ENCODE measurements at places on chromosomes 6 and 20.
A peak's percentile ranks its signal among the peaks of the same experiment; 100 is the strongest.

DNA sequence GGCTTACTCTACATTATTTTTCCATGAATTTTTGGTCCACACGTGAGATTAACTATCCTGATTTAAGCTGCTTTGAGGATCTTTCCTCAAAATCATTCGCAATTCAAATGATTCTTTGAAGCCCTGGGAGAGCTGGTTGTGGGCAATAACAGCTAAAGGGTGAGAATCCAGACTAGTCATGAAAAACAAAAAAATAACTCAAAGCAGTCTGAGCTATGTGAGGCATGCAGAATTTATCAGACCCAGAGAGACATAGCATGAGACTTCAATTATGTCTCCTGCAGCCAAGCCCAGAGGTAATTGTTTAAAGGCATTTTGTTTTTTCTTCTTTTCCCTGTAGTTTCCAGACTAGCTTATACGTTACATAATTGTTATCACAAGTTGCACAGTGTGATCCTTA lies 517.3 kb upstream of the PTCHD4 start:
- DNase-seq, result peak; percentile 41

- peak; percentile 85 for DNase-seq
Measured at GRCh38 chr6:28807682-28808280, 116.0 kb downstream of the TRIM27 start.

- no peak for DNase-seq
Measured at GRCh38 chr6:109454496-109455436, 806 bp downstream of the MICAL1 start.

DNA sequence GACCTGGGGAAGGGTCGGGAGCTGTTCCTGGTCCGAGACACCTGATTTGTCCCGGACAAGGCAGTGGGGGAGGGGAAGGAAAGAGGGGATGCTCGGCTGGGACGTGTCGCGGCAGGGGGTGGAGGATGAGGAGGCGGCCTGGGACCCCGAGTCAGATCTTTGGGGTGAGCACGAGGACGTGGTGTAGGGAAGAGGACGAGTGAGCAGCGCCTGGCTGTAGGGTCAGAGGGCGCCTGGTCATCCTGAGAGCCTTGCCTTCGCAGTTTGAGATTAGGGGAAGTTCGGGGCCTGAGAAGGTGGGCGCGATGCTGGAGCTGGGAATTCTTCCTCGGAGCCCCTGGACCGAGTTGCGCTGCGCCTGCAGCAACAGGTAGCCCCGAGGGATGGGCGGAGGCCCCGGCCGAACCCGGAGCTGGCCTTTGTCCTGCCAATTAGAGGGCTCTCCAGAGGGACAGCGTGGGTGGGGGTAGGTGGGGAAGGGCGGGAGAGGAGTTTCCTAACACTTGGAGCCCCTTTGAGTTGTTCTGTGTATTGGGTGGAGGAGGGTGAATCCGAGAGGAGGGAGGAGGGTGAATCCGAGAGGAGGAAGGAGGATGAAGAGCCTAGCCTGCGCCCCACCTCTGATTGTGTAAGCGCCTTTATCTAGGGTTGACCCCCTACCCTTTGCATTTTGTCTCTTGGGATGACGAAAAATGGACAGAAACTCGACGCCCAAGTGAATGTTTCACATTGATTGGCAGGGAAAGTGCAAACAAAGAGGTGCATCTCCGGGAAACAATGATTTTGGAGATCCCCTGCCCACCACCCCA lies 72.0 kb downstream of the SOX4 start:
- peak; percentile 87 for DNase-seq

- no peak for DNase-seq
Measured at GRCh38 chr6:277746-278145, 14.5 kb upstream of the DUSP22 start.

- DNase-seq, result no peak
Measured at GRCh38 chr20:48898210-48898609, 23.3 kb upstream of the ARFGEF2 start.

- DNase-seq, result peak; percentile 36
Measured at GRCh38 chr6:4133941-4134838, 1.2 kb downstream of the ECI2 start.

DNA sequence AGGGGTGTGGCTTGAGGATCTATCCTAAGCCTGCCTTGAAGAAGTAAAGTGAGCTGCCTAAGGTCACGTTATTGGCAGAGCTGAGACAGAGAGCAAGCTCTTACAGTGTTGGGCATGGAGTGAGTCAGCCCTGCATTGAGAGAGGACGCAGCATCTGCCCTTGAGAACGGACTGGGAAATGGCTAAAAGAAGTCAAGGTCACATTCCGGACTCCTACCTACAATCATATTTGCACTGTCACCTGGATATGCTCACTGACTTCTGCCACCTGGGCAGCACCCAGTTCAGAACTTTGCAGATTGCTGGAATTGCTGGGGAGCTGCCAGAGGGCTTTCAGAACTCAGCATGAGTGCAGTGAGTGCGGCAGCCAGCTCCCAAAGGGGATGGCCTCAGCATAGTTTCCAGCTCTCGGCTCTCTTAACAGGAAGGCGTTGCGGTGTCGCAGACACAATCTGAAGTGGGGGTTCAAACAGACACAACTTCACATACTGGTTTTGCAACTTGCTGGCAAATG lies 199.3 kb upstream of the SGK1 start:
- DNase-seq, result peak; percentile 74

- DNase-seq, result peak; percentile 50
Measured at GRCh38 chr20:35739294-35740163, 2.5 kb downstream of the RBM39 start.

DNA sequence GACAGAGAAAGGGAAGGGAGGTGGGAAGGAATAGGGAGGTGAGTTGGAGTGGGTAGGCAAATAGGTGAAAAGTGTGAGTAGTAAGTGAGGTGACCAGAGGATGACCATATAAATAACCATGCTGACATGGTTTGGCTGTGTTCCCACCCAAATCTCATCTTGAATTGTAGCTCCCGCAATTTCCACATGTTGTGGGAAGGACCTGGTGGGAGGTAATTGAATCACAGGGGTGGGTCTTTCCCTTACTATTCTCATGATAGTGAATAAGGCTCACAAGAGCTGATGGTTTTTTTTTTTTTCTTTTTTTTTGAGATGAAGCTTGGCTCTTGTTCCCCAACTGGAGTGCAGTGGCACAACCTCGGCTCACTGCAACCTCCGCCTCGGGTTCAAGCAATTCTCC lies 21.5 kb upstream of the SMIM13 start:
- DNase-seq, result no peak

DNA sequence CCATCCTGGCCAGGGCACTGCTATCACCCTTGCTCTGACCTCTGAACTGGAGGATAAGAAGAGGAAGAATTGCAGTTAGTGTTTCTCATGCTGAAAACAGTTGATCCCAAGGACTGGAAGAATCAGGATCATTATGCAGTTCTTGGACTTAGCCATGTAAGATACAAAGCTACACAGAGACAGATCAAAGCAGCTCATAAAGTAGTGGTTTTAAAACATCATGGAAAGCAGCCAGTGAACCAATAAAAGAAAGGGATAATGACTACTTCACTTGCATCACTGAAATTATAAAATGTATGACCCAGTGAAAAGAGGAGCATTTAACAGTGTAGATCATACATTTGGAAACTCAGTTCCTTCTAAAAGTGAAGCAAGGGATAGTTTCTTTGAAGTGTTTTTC lies 47.7 kb downstream of the DNAH8 start:
- DNase-seq, result no peak

DNA sequence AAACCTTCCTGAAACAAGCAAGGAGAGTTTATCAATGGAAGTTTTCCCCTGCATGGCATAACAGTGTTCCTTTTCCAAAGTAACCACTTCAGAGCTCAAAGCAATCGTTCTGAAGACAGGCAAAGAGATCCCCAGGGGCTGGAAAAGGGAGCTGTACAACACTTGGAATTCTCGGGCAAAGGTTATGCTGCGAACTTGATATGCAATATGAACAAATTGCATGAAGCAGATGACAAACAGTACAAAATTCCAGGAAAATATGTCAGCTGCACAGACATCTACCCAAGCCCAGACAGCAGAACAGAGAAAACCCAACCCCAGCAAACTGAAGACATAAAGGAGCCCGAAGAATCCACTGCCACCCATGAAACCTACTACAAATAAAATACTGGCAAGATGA lies 18.4 kb downstream of the POPDC3 start:
- DNase-seq, result no peak

DNA sequence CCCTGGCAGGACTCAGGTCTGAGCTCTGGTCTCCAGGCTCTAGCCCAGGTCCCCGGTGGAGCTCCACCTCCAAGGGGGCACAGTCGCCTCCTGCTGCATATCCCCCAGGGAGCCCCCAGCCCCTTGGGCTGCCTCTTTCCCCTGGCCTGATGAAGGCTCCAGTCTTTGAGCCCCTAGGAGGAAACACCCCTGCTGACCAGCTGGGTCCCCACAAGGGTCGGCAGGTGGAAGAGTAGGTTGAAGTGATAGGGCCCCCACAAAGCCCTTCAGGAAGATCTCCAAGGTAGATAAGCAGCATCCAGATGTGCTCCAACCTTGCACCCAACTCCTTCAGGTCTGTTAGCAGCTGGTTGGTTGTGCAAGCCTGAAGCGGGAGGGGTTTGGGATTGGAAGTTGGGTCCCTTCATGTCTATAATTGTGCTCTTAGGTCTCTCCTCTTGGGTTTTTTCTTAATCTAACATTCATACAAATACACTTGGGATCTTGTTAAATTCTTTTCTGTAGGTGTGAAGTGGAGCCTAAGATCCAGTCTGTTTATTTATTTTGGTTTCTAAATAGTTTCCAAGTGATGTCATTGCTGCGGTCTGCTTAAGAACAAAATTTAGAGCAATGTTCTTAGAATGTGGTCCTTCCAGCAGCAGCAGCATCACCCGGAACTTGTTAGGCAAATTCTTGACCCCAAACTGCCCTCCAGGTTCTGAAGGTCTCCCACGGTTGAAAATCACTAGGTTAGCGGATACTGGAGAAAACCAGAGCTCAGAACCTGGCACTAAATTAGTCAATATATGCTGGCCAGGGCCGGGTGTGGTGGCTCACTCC lies 5.1 kb downstream of the UBE2C start:
- DNase-seq, result peak; percentile 91

DNA sequence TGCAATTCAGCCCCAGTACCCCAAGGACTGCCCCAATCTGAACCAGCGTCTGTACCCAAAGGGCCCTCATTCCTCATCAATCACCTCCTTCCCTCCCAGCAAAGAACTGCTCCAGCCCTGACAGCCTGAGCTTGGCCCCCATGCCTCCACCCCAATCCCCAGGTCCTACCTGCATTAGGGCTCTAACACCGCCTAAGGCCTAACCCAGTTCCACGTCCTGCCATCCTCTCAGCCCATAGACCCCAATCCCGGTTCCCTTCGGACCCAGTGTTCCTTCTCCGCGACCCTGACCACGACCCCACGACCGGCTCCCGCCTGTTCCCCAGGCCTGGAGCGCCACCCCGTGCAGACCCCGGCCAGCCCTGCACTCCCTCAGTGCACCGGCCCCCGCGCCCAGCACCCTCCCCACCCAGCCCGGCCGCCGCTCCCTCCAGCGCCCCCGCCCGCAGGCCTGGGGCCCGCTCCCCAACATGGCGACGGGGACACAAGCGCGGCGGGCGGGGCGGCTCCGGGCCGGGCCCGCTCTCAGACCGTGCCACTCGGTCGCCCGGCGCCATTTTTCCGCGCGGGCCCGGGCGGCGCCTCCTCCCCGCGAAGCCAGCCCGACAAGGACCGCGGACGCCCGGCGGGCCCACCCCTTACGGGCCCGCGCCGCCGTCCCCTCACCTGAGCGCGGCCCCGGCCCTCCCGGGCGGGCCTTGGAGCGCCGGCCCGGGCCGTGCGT lies 483 bp downstream of the NCOA6 start:
- peak; percentile 83 for DNase-seq

DNA sequence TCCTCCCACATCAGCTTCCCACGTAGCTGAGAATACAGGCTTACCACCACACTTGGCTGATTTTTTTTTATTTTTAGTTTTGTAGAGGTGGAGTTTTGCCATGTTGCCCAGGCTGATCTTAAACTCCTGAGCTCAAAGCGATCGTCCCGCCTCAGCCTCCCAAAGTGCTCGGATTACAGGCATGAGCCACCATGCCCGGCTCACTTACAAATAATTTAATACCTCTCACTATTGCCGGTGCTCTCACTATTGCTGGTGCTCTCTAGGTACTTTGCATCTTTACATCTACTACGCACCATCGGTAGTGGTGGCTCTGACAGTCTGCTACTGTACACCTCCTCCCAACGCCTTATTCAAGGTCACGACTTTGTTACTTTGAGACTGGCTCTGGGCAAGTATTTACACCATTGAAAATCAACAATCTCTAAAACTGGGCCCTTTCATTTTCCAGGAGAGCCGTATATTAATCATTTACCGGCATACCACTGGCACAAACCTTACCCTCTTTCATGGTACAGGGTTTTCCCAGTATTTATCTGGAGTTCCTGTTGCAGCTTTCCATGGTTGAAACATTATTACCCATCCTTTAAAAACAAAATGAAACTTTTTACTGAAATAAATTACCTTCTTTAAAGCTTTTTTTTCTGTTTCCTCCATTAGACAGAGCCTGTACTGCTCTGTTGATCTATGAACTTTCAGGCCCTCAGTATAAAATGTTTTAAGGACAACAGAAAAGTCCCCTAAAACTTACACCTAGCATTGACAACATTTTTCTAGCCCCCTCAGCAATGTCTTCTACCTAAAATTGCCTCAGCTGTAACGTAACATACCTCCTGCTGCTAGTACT lies 259.6 kb upstream of the PLCB4 start:
- DNase-seq, result no peak

- DNase-seq, result no peak
Measured at GRCh38 chr20:34089655-34090345, 22.2 kb downstream of the EIF2S2 start.

DNA sequence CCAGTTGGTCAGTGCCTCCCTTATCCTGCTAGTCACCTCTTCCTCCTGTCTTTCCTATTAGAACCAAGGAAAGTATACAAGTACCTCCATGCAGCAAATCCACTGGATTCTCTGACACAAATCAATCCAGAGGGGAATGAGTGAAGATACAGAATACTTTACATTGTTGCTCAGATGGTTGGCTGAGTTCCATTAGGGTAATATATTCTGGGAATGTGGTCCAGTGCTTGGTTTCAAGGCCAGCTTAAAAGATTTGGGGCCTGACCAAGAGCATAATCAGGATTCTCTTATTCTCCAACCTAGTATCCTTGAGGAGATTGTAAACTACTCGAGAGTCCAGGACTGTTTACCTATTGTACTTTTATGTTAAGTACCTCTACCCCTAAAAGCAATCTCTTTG lies 23.0 kb downstream of the CARMIL1 start:
- no peak for DNase-seq

- DNase-seq, result no peak
Measured at GRCh38 chr6:163874784-163875183, 460.3 kb downstream of the QKI start.

- DNase-seq, result peak; percentile 92
Measured at GRCh38 chr6:27296106-27296783, 15.8 kb downstream of the POM121L2 start.

DNA sequence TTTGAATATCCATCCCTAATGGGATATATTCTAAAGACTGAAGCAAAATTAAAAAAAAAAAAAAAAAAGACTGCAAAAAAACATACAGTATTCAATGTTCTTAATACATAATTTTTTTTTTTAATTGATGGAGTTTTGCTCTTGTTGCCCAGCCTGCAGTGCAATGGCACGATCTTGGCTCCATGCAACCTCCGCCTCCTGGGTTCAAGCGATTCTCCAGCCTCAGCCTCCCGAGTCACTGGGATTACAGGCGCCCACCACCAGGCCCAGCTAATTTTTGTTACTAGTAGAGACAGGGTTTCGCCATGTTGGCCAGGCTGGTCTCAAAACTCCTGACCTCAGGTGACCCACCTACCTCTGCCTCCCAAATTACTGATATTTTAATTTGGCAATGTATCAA lies 29.3 kb downstream of the RANBP9 start:
- DNase-seq, result no peak
